ENCODE measurements at places on chromosomes 7 and 10.

GRCh38 chr7:151351027-151351426, 9.4 kb downstream of the NUB1 start:
- DNase-seq = no peak

- no peak for DNase-seq
Measured at GRCh38 chr10:109913306-109913892, 9.9 kb downstream of the XPNPEP1 start.

DNA sequence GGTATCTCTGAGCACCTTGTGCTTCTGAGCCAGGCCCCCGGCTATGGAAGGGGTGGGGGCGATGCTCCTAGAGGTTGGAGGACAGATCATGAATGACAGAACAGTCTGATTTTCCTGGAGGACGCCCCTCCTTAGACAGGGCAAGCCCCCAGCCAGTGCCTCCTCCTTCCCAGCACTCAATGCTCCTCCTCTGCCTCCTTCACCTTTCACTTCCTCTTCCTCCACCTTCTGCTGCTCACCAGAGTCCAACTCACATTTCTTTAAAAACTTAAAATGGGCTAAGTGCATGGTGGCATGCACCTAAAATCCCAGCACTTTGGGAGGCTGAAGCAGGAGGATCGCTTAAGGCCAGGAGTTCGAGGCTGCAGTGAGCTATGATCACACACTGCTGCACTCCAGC, 71.1 kb upstream of the CUX1 start:
- no peak for DNase-seq

GRCh38 chr10:110305767-110306451, 1.2 kb upstream of the SMNDC1 start:
- DNase-seq = peak; percentile 13

GRCh38 chr7:105297985-105298384, 90.7 kb downstream of the SRPK2 start:
- DNase-seq = no peak

DNA sequence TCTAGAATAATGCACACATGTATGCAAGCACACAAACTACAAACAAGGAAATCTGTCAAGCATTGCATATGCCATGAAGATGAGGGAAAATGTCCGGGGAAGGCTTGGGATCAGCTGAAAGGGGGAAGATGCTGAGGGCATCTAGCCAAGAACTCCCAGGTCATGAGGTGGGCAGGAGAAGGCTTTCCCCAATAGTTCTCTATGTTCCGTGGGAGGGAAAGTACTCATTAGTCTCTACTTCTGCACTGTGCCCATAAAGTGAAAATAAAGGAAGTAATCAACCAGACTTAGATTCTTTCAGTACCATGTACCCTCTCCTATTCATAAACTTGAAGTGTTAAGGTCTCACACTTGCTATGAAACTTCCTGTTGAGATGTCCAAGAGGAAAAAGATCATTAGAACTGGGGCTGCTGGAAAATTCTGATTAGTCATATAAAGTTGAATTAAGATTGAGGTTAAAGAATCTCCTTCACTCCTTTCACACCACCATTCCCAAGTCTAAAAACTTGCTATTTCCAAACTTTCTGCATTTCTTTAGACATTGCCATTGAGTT, 17.1 kb upstream of the LIPF start:
- DNase-seq = no peak

DNA sequence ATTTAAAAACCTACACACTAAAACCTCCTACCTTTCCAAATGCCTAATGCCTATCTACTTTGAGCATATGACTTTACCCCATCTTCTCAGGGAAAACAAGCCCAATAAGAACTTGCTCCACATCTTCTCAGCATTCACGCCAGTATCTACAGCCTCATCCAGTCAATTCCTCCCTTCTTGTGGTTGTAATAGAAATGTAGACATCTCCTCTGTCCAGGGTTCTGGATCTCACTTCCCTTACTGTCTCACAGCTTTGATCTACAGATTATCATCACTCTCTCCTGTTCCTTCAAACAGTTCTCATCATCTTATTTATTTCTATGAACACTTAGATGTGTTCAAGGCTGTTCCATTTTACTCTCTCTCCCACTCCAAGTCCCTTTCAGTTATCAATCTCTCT, 70.4 kb upstream of the NOBOX start:
- DNase-seq = no peak

- DNase-seq = no peak
Measured at GRCh38 chr10:119313644-119314043, 106.3 kb downstream of the GRK5 start.

All from NCI-H2081 treated with DMSO at 0.1 percent for 48 hours (cell line).